ENCODE measurements at places on chromosomes 16 and 17.

- DNase-seq: no peak
These were observed 47.7 kb upstream of the ZNF750 start for GRCh38 chr17:82887255-82888164.

DNA sequence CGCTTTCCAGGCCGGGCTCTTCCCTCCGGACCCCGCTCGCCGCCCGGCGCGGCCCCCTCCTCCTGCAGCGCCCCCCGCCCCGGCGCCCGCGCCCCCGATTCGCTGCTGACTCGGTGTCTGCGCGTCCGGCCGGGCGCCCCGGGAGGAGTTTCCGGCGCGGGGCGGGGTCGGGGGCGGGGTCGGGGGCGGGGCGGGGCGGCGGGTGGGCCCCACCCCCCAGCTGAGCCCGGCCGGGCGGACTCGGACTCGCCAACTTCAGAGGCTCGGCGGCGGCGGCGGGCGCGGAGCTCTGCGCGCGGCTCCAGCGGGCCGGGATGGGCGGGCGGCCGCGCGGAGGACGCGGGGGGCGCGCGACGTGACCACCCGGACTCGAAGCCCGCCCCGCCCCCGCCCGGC, at the start of gene METRNL:
TSS of gene METRNL (plus strand) at position 258 of the 396 bp plus-strand sequence. CDS start 207 bp downstream, outside the sequence.
- peak; percentile 46 for DNase-seq

DNA sequence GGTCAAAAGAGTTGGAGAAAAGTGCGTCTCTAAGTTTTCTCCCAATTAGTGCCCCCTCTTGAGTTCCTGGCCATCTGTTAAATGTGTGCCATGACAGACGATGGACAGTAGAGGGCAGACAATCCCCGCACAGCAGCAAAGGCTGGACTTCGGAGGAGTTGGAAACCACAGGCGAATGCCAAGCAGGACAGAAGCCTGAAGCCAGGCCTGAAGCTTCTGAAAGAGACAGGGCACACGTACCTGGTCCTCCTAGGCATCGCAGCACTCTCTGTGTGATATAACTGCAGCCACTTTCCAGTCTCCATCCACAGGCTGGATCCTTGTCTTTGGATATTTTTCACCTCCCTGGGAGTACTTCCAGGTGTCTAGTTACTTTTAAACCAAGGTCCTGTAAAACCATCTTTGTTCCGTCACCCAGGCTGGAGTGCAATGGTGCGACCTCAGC, 14.5 kb downstream of the C17orf100 start:
- DNase-seq: no peak

- DNase-seq: no peak
These were observed 34.0 kb downstream of the TMEM132E start for GRCh38 chr17:34613064-34614019.

GRCh38 chr17:79168486-79169055, 93.9 kb downstream of the ENGASE start:
- no peak for DNase-seq

DNA sequence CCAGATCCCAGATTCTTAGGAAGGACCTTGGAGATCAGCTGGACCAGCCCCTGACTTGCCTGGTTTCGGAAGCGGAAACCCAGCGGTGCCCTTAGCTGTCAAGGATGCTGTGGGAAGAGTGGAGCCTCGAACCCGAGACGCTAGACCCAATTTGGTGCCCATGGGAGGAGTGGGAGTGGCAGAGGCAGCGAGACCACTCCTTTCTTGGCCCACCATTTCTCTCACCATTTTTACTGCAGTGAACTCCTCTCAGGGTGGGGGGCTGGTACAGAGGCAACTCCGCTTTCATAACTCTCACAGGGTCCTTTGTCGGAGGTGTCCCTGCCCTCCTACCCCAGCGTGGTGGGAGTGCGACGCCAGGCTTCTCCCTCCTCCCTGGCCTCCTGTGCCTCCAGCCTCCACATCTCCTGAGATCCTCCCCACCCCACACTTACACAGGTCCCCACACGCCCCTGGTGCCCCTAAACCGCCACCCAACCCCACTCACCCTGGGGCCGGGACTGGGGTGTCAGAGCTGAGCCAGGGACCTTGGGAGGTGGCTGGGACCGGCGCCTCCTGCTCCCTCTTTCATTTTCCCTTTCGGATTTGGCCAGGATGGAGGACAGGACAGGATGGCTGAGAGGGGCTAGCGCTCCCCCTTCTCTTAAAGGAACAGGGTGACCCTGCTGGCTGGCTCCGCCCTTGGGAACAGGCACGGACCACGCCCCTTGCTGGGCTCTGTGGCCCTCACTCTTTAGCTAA, at the start of gene GJD3:
TSS of gene GJD3 (minus strand) at position 617 of the 741 bp plus-strand sequence. CDS start 922 bp downstream, outside the sequence.
- DNase-seq: no peak

DNA sequence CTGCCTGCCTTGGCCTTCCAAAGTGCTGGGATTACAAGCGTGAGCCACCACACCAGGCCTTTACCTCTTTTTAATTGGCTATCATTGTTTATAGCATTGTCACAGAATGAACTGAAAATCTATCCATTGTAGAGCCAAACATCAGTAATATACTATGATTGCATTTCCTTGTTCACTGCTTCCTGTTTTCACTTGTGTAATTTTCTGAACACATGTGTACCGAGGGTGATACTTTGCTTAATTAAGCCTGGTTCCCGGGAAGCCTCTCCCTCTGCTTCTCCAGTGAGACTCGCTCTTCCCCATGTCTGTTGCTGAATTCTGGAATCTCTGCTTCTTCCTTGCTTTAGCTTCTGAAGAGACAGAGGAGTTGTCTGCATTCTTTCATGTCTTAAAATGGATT, 33.1 kb downstream of the POLR3E start:
- DNase-seq: no peak

DNA sequence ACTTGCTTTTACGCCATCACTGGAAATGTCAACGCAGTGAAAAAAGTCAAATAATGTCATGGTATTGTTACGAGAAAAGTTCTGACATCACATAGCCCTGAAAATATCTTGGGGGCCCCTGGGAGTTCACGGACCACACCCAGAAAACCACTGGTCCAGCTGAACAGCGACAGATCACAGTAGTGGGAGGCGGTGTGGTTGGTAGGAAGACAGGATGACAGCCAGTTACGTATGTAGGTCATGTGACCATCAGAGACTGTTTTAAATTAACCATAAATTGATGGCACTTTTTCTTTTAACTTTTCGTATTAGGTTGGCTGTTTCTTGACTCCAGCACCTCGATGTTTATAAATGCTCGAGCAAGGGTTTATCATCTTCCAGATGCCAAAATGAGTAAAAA, 11.9 kb downstream of the ERCC4 start:
- no peak for DNase-seq

DNA sequence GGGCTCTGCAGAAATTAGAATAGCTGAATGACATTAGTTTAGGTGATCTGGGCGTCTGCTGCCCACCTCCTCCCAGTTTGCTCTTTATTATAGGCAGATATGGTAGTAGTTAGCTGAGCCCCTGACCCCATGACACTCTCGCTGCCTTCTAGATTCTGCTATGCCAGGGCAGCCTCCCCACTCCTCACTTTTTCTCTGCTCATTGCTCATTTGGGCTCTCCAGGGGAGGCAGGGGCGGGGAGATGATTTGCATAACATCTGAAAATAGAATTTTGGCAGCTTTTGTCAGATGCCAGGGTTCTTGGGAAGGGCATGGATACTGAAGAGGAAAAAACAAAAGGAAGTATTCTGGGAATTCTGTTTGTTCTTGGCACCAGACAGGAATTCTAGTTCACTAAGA, 78.0 kb upstream of the GAS7 start:
- no peak for DNase-seq

- DNase-seq: no peak
These were observed 170.2 kb downstream of the UTP18 start for GRCh38 chr17:51430591-51430990.

DNA sequence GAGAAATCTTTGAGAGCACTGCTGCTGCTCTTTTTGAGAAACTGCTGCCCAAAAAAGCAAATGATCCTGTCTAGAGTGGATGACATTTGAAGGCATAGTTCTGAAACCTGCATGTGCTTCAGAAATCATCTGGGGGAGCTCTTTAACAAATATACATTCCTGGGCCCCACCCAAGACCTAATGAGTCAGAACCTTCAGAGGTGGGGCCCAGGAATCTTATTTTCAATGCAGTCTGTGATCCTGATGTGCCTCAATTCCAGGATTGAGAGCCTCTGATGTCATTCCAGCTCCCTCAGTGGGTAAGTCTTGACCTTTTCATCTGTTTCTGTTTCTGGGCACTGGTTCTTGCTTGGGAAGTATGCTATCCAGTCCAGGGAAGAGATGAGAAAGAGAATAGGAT, 42.3 kb downstream of the HNF1B start:
- DNase-seq: no peak

DNA sequence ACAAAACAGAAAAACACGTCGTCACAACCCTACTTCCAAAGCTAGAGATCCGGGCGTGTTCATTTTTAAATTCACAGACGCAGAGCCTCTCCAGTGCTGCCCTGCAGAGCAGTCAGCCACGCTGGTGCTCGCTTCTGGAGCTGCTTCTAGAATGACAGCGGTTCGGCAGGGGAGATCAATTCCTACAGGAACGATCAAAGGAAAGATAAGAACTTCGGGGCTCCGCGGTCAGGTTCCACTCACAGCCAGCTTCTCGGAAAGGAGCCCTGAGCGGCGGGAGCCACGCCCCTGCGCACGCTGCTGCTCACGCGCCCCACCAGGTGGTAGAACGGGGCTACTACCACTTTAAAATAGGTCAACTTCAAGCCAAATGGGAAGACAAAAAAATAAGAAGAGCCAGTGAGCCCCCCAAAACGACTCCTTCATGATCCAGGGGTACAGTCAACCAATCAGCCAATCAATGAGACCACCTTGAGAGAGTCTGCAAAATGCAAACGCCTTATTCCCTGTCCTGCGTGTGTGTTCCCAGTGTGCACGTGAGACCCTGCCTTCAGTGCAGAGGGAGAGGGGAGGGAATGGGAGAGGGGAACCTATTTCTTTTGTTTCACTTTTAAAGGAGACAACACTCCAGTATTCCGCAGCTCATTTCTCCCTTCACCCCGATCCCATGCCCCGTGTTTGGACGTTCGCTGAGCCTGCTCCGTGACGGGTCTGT, 209.7 kb downstream of the RBFOX3 start:
- DNase-seq: peak; percentile 50

DNA sequence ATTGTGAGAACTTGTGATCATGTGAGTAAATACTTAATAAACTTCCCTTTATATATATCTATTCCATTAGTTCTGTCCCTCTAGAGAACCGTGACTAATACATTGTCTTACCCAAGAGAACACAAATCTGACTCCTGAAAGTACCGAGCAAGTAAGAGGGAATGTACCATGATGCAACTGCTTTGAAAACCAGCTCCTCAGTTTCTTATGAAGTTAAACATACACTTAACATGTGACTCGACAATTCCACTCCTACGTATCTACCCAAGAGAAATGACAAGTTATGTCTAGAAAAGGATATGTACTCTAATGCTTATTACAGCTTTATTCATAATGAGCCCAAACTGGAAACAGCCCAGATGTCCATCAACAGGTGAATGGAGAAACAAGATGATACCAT, 8.8 kb upstream of the GJD3 start:
- DNase-seq: no peak

DNA sequence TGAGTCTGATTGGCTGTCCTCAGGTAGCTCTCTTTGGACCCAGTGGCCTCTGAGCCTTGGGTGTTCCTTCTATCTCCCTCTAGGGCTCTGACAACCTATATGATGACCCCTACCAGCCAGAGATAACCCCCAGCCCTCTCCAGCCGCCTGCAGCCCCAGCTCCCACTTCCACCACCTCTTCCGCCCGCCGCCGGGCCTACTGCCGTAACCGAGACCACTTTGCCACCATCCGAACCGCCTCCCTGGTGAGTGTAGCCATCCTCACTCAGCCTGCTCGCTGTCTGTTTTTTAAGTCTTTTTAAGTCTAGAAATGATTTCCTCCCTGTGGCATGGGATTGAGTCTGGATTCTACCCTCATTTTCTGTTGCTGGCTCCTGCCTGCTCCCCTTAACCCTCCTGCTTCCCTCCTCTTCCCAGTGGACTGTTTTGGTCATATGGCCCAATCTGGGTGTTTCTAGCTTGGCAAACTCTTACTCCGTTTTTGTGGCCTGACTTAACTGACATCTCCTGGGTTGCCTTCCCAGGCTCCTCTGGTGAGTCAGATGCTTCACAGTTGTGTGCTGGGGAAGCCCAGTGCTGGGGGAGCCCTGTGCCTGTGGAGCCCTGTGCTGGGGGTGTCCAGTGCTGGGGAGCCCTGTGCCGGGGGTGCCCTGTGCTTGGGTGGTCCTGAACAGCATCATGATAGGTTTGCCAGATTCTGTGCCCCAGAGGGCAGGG, 9.9 kb downstream of the TAOK2 start:
- no peak for DNase-seq

DNA sequence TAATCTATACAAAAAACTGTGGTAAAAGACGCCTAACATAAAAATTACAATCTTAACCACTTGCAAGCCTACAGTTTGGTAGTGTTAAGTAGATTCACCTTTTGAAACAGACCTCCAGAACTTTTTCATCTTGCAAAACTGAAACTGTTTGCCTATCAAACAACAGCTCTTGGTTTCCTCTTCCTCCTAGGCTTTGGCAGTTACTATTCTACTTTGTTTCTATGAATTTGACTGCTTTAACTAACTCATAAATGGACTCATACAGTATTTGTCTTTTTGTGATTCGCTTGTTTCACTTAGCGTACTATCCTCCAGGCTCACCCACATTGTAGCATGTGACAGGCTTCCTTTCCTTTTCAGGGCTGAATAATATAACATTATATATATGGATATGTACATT, 97.0 kb downstream of the PRKCA start:
- DNase-seq: no peak

GRCh38 chr17:2023692-2024571, 1.2 kb downstream of the RTN4RL1 start:
- DNase-seq: no peak

GRCh38 chr17:79997011-79997660, 38.5 kb downstream of the TBC1D16 start:
- DNase-seq: peak; percentile 28

DNA sequence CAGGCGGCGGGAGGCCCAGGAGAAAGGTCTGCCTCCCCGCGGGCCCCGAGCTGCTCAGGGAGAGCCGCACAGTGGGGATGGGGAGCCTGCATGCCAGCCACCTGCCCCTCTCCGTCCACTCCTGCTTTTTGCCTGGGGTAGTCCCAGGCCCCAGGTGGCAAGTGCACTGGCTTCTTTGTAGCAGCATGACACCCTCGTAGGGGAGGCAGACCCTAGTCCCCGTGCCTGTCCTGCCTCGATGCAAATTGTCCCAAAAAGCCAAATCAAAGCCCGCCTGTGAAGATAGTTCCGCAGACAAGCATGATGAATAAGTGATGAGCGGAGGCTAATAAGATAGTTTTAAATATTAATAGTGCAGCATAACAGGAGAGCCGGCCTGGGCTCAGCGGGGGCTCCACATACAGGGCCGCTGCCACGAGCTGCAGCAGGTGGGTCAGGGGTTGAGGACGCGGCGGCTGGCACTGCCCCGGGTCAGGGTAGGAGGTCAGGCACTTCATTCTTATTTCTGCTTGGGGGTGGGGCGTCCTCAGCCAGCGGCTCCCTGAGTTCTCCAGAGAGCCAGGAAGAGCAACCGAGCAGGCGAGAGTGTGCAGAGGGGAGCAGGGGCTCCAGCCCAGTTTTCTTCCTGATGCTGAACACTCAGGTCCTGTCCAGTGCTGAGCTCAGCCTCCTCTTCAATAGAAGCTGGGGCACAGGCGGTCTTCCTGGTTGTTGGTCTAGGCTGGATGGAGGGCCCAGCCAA, 26.8 kb downstream of the GINS2 start:
- no peak for DNase-seq

GRCh38 chr17:8844229-8845218, 22.9 kb downstream of the PIK3R6 start:
- no peak for DNase-seq
